Stimulated activated CD4-positive, alpha-beta T cell treated with anti-CD3 and anti-CD28 coated beads, TNF-alpha, amount 100 ng/mL, for 1 hour (primary cell): ENCODE measurements at places on chromosomes 1 and 21.

GRCh38 chr21:25722631-25723030, 12.1 kb downstream of the ATP5PF start:
- DNase-seq = no peak

- DNase-seq = no peak
These were observed 7.8 kb upstream of the B3GALT5 start for GRCh38 chr21:39604951-39605350.

DNA sequence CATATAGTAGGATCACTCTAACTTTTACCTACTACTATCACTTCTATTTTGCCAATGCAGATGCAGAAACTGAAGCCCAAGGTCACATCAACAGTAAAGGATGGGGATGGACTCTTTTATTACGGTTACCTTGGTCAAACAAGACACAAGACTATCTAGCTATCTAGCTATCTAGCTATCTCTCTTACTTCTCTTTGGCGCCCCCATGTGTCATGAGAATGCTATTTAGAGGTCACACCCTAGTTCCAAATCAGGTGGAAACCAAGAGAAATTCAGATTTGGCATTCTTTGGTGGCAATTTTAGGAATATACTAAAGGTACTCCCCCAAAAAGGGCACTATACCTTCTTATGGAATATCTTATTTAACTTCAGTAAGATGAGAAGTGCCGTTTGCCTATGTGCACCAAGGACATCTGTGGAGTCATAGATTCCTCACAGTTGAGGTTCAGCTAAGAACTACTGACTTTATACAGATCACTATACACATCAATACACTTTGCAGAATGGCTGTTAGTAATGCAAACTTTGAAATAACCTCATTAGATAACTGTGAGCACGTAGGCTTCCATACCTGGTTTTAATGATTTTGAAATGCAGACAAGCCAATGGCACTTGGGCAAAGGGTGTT, 6.7 kb downstream of the ZNF648 start:
- no peak for DNase-seq

- DNase-seq = no peak
These were observed 36.6 kb downstream of the DOP1B start for GRCh38 chr21:36193200-36193599.

DNA sequence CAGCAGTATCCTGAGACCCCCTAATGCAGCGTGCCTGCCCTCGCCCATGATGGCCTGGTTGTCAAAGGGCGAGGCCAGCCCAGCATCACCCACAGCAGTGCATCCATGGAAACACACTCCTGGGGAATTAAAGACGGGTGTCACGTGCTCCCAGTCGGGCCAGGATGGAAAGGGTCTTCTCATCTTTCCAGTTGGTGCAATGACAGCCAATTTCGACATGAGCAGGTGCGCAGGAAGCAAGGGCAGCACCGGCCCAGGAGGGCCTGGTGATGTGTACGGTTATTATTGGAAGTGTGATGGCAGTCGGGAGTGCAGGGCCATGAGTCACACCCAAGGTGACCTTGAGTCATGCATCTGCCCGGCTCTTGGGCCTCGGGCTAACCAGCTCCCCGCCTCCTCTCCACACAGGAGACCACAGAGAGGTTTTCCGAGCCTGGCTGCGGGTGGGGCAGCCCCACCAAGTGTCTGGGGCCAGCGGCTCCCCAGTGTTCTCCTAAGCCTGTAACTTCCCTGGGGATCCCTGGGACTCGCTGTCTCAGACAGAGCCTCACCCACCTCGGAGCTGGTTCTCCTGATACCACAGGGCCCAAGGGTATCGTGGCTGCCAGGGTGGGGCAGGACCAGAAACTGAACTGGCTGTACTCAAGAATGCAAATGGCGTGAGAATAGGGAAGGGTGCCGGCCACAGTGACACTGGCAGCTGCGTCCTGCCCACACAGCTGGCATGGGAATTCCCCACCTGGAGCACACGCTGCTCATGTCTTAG, 119.8 kb downstream of the SIK1 start:
- DNase-seq = no peak

GRCh38 chr1:174874331-174875053, 125.3 kb upstream of the CACYBP start:
- DNase-seq = no peak
